ENCODE measurements at places on chromosomes 11 and 22.

DNA sequence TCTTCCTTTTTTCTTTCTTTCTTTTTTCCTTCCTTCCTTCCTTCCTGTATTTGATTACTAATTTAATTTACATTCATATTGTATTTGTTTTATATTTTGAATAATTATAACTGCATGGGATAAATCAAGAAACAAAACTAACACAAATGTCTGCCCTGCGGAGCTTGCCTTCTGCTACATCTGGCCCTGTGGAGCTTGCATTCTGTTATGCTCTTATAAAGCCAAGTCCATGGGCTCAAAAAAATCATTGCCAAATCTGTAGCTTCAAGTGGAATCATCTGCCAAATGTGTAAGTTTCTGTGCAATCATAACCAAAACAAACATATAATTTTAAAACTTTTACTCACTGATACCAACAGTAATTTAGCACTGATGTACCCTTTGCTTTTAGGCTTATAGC lies 8.0 kb upstream of the OR52J3 start:
- DNase-seq: no peak

DNA sequence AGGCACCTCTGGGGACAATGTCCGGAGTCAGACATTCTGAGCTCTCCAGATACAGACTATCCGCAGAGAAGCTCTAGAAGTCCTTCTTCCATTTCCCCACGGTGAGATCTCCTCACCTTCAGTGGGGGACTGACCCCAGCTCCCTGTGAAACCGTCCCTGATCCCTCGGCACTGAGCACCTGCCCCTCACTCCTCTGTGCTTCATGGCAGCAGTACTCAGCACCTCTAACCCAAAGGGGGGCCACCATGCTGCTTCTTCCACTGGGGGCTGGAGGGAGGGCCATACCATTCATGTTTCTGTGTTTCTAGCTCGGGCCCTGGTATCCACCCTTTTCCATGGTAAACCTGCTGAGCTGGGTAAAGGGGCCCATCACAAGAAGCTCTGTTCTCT lies 321.7 kb downstream of the BRD1 start:
- no peak for DNase-seq

DNA sequence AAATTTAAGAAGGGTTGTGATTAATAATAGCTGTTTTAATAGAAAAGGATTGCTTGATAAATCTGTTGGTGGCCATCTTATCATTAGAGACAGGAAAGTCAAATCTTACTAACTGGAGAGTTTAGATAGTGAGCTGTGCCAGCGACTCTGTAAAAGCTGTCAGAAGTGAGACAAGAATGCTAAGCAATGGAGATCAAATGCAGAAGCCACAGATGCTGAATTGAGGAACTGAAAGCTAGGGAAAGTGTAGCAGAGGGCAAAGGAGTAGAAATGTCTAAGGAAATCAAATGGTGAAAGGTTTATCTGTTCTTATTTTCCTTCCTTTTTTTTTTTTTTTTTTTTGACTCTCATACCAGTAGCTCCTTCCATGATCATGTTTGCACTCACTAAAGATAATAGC lies 13.7 kb downstream of the MS4A13 start:
- DNase-seq: no peak

GRCh38 chr11:78691215-78691614 lies 116.6 kb upstream of the NARS2 start:
- no peak for DNase-seq

- DNase-seq: no peak
These were observed 5.5 kb downstream of the RFPL2 start for GRCh38 chr22:32199341-32199740.

DNA sequence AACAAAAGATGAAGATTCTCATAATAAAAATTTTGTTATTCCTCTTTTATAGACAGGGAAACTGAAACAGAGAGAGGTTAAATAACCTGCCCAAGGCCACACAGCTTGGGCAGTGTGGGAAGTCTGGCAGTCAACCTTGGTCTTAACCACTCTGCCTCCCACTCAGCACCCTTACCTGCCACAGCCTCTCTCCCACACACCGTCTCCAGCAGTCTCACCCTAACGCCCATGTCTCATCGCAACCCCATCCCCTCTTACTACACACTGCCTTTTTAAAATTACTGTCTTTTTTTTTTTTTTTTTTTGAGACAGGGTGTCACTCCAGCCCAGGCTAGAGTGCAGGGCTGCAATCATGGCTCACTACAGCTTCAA lies 25.0 kb downstream of the ARRB1 start:
- DNase-seq: no peak

GRCh38 chr22:49738006-49738405 lies 89.7 kb downstream of the BRD1 start:
- no peak for DNase-seq

Measured in GM23248 (cell line).